ENCODE measurements at places on chromosomes 13 and 19. TPM values are rescaled to one million over a fixed set of nuclear protein-coding genes. Genes with fewer than 3 reads are reported as not detected.
A peak's percentile ranks its signal among the peaks of the same experiment; 100 is the strongest.

CEACAM16 gene
- total RNA-seq, result not detected

KISS1R gene
- 0.29 TPM for total RNA-seq

PEG3 gene
- total RNA-seq, result 4.0 TPM

NPAS1 gene
- total RNA-seq, result 4.7 TPM

LILRB4 gene
- total RNA-seq, result 3.2 TPM

SYCN gene
- not detected for total RNA-seq

DNA sequence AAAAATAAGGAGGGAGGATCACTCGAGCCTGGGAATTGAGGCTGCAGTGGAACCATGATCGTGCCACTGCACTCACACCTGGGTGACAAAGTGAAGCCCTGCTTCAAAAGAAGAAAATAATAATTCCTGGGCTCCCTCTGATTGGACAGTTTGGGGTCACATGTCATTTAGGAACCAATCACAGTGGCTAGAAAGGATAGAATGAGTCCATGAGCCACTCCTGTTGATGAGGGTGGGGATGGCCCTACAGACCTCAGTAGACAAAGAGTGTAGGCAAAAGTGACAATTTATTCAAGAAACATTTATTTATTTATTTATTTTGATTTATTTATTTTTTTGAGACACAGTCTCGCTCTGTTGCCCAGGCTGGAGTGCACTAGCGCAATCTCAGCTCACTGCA lies 26.8 kb upstream of the ADGRE5 start:
- no peak for DNase-seq

GRCh38 chr13:28356561-28357021 lies 138.3 kb downstream of the FLT1 start:
- no peak for DNase-seq

DNA sequence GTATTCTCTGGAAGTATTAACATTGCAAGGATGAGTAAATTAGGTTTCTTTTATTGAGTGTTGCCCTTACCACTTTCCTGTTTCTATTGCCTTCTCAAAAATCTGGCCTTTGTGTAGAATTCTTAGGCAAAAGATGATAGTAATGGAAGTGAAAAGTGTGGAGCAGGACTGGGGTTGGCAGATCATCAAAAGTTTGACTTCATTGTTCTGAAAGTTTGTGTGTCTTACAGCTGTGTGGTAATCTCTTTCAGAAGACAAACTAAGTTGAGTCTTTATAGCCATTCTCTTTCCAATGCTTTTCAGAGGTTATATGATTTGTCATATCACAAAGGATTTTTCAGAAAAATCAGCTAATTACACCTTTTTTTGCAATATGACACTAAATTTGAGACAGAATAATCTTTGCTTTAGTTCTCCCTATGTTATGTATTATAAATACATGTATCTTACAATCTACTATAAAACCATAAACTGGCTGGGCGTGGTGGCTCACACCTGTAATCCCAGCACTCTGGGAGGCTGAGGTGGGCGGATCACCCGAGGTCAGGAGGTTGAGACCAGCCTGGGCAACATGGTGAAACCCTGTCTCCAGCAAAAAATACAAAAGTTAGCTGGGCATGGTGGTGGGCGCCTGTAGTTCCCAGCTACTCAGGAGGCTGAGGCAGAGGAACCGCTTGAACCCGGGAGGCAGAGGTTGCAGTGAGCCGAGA lies 8.7 kb upstream of the KCNRG start:
- DNase-seq, result no peak

DNA sequence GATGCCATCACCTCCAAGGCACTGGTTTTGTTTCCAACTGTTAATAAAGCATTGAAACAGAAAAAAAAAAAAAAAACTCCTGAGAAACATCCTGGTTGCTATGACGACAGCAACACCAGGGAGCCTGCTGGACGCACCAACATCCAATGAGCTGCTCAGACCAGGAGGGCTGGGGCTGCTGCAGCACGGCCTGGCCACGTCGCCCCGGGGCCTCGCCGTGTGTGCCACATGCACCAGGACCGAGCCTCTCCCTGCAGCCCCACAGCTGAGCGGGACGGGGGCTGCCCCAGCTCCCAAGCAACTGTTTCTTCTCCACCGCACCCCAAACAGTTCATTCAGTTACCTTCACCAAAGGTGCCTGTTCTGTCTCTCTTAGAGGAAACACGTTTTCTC lies 54.5 kb downstream of the RASA3 start:
- DNase-seq, result peak; percentile 54

DNA sequence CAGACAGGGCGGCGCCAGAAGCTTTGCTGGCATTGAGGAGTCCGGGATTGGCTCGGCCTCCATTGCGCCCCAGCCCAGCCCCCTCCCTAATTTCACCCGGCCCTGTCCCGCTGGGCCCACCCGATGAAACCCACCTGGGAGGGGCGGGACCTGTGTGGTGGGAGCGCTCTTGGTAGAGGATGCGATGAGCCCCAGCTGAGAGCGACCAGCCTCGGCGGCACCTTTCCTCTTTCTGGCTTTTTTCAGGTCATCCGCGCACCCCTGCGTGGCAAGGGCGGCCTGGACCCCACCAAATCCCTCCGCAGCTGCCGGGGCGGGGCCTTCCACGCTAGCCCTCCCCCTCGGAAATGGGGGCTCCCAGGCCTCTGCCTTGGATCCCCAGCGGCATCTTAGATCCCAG lies at the start of gene ZGLP1:
TSS of gene ZGLP1 (minus strand) at position 393 of the 400 bp plus-strand sequence.
- no peak for DNase-seq

- peak; percentile 95 for DNase-seq
Observed at GRCh38 chr19:2478756-2479555, 3.0 kb downstream of the GADD45B start.

DNA sequence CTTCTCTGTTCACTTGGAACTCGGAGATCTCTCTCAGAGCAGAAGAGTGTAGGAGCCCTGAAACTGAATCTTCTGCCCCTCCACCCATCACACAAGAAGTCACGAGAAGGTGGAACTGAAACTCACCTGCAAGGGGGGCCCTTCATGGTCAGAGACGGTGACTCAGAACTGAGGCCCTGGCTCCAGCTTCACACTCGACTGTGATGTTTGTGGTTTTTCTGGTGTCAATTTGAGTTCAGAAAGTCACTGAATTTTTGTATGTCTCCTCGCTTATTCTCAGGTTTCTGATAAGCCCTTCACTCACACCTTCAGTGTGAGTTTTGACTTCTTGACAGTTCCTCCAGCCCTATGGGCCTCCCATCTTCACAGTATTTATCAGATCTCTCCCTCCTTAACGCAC lies 23.1 kb downstream of the SIGLEC5 start:
- no peak for DNase-seq

DNA sequence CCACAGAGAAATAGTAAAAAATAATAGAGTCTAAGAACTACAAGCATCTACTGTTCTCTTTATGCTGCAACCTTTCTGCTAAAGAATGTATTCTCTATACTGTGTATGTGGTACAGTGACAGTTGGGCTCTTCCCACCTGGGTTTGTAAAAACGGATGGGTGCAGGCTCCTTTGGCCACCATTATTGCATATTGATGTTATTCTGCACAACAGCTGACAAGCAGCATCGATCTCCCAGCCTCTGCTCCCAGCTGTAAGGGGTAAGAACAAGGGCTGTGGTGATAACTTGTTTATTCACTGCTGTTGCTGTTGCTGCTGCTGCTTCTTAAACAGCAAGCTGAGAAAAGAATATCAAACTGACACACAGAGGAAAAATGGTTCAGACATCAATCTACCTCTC lies 56.1 kb downstream of the KCNRG start:
- no peak for DNase-seq

DNA sequence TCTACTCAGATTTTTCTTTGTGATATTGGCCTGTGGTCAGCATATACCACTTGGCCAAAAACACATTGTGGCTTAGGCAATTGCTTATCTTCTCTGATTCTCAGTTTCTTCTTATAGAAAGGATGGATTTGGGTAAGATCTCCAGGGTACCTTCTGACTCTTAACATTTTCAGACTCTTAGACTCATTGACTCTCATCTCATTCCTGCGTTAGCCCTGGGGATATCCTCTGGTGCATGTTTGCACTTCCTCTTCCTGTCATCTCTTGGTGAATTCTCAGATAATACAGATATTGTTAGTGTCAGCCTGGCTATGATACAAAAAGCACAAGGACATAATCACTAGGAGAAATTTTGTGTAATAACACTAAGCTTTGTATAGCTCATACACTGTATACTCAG lies 492.5 kb upstream of the GPC6 start:
- DNase-seq, result no peak

DNA sequence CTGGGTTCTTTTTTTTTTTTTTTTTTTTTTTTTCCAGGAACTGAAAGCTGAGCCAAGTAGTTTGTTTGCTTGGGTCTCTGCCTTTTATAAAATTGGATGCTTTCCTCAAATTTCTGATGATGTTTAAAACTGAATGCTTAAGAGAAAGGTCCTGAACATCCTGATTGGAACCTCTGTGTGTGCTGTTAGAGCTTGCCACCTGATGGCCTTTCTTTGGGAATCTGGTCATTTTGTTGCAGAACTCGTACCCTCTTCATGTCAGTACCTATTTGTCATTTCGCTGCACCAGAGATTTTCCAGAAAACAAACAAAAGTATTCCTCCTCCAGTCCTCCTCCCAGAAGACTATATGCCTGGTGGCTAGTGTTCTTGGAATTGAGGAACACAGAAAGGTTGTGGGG lies 81.2 kb upstream of the KLF12 start:
- no peak for DNase-seq

DNA sequence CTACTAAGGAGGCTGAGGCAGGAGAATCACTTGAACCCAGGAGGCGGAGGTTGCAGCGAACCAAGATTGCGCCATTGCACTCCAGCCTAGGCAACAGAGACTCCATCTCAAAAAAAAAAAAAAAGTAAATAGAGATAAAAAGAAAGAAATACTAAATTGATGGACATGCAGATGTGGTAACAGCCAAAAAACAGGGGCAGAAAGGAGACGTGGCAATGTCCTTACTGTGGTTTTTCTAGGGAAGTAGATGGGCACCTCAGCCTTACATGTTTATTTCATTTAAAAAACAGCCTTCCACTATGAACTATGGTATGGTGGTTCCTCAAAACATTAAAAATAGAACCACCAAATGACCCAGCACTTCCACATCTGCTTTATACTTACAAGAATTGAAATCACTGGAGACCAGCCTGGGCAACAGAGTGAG lies 6.5 kb upstream of the EIF3G start:
- no peak for DNase-seq

DNA sequence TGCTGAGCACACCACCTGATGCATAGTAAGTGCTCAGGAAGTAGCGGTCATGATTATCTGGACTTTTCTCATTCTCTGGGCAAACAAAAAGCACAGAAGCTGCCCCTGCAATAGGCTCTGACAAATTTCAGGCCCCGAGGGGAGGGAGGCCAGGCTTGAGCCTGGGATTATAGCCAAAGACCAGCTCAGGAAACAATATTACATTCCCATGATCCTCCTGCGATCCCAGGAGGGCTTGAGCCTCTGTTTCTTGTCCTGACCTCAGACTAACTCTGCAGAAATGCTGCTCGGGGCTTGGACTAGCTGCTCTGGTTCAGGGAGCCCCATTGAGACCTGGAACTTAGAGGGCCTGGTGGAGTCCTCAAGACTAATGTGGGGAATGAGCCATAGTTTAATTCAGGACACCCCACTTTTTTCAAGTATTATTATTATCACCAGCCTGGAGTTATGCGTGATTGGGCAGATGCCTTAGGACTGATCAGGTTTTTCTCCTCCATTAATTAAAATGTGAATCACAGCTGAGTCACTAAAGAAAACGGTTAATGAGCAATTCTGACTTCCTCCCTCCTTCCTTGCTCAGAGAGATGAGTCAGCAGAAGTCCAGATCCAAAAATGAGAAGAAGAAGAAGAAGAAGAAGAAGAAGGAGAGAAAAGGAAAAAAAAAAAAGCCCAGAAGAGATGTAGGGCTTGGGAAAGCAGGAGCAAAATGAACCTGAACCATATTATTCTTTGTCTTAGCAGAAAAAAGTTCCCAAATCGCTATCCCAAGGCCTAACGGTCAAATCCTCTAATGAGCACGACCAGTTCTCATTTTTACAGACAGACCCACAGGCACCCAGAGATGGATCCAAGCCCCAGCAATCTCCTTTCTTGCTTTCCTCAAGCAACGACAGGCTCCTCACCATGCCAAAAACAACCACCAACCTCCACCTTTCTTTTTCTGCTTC lies 107.2 kb downstream of the CACNA1A start:
- no peak for DNase-seq

Measured in suprapubic skin (tissue), 4 donors.